ENCODE measurements at places on chromosomes 6 and 20.

DNA sequence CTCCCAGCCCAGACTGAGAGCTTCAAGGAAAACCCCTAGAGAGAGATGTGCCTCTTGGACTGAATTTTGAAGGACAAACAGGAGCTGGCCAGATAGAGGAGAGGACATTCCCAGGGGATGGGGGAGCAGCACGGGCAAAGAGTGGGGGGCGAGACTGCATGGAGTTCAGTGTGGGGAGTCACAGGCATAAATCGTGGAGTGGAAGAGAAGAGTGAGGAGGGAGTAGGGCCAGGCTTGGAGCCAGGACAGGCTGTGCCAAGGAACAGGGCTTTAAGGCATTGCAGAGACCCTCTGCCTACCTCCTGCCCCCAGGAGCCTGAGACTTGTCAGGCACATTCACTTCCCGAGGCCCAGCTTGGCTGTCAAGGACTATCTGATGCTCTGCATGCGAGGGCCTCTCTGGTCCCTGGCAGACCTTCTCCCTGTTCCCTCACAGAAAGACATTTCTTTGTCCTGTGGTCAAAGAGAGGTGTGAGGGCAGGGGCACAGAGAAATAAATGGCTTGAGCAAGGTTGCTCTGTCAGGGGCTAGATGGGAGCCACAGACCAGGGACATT, 5.2 kb upstream of the SLC22A7 start:
- DNase-seq: no peak

- no peak for DNase-seq
These were observed 292.6 kb downstream of the GMDS start for GRCh38 chr6:1952740-1953360.

- no peak for DNase-seq
These were observed 113.4 kb downstream of the SCP2D1 start for GRCh38 chr20:18926965-18927364.

- no peak for DNase-seq
These were observed 201.9 kb upstream of the CST7 start for GRCh38 chr20:24747010-24747712.

- no peak for DNase-seq
These were observed 656.0 kb upstream of the ID4 start for GRCh38 chr6:19181211-19181610.

GRCh38 chr6:79782792-79783580, 151.9 kb downstream of the SH3BGRL2 start:
- no peak for DNase-seq

DNA sequence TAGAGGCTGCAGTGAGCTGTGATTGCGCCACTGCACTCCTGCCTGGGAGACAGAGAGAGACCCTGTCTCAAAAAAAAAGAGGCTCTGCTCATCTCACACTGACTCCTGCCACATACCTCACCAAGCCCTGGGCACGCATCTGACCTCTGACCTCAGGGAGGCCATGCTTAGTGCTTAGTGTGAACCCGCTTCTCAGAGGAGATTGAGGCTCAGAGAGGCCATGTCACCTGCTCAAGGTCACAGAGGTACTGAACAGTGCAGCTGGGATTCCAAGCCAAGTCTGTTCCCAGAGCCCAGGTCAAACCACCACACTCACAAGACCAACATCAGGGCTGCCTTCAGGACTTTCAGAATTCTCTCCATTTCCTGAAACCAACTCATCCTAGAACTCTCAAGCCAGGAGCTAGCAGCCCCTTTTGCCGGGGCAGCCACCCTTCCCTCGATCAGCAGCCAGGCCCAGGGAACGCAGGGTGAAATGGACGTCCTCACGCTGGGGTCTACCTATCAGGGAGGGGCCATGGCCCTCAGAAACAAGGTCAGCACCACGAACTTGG, 2.9 kb downstream of the CABLES2 start:
- DNase-seq: no peak

- DNase-seq: no peak
These were observed 8.2 kb downstream of the ARHGAP40 start for GRCh38 chr20:38609815-38610214.

DNA sequence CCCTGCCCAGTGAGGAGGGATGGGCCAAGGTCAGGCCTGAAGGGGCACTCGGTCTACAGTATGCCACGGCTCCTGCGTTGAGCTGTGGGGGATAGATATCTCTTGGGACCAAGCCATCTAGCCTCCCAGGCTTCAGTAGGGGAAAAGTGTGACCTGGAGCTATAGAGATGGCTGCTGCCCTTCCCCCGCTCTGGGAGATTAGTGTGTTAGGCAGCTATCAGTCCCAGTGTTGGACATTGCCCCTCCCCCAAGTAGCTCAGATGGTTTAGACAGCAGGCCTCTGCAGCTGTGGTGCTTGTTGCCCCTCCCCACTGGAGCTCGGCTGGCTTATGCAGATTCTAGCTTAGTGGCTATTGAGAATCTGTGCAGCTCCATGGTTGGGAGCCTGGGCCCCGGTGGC, 56.8 kb downstream of the KHDRBS2 start:
- DNase-seq: no peak

DNA sequence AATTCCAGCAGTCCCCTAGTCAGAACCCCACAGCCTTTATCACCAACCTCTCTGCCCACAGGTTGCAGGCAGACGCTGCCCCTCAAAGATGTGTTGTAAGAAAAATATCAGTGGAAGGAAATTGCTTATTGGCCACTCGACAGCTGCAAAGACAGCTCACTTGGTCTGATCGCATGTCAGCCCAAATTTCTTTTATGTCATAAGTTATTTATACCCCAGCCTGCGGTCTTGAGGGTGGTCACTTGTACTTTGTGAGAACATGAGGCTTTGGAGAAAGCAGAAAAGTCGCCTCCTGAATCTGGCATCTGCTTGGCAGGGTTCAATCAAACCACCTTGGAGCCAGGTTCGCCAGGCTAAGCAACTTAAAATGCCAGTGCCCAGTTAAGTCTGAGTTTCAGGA, 236.5 kb upstream of the CDH4 start:
- DNase-seq: no peak

DNA sequence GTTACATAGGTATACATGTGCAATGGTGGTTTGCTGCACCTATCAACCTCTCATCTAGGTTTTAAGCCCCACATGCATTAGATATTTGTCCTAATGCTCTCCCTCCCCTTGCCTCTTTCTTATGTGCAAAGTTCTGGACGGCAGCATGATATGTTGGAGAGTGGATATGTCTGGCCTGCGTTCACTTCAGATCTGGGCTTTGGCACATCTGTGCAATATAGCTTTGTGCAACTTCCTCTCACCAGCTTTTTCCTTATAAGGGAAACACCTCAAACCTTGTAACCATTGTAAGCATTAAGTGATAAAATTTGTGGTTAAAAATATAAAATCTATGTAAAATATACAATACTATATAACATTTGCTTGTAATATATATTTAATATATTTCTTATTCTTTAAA, 288.0 kb downstream of the PHACTR1 start:
- DNase-seq: peak; percentile 18

GRCh38 chr6:138289739-138290138, 71.4 kb upstream of the PBOV1 start:
- DNase-seq: no peak

GRCh38 chr6:108559097-108559883, 1.4 kb upstream of the FOXO3 start:
- DNase-seq: peak; percentile 51

DNA sequence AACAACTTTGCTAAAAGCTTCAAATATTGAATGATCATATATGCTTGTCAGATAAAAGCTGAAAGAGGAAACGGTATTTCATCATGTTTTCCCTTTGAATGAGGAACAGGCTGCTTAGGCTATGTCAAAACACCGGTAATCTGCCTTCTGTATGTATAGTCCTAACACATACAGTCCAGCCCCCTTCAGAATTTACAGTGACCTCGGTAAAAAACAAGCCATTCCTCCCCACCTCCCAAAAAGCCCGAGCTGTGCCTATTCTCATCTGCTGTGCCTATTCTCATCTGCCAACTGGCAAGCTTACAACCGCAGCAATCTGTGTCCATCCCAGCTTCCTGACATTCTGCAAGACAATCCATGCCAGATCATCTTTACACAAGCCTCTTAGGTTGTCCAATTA, 26.8 kb upstream of the UBE2J1 start:
- DNase-seq: peak; percentile 82

DNA sequence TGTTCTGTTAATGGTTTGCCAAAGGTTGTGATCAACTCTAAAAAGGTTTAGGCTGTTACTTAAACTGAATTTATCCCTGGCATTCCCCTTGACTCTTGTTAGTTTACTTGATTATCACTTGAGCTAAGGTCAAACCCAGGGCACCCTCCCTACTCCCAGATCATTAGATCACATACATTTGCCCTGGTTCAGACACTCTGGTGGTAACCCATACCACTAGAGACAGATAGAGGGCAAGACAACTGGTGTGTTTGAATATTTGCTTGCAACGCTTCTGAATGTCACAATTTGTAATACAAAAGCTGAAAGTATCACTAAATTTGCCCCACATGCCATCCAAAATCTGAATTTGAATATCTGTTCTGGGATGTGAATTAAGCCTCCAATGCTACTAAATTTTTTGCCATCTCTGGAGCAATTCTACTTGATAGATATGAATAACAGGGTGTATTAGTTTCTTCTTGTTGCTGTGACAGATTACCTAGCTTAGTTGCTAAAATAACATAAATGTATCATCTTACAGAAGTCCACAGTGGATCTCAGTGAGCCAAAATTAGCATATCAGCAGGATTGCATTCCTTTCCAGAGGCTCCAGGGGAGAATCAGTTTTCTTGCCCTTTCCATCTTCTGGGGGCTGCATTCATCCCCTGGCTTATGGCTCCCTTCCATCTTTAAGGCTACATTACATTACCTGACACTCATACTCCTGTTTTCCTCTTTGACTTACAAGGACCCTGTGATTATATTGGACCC, 45.4 kb downstream of the FIG4 start:
- DNase-seq: no peak

- DNase-seq: no peak
These were observed 38.9 kb downstream of the CSNK2A1 start for GRCh38 chr20:504632-505075.

- DNase-seq: no peak
These were observed 302.6 kb downstream of the GMDS start for GRCh38 chr6:1942834-1943233.

DNA sequence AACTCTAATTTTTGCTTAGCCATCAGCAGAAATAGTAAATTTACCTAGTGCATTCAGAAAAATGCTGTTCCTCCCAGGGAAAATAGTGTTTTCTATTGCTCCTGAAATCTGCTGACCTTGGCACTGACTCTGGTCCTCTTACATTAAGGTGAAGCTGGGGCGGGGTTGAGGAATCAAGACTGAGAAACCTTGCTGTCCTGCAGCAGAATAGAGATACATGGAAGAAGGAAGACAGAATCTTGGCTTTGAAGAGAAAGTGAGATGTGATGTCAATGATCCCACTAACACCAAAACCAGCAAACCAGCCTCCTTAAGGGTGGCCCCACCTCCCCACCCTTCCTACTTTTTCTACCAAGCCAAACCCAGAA, 840 bp upstream of the LY86 start:
- DNase-seq: no peak
